ENCODE measurements at places on chromosomes 11 and 22.

DNA sequence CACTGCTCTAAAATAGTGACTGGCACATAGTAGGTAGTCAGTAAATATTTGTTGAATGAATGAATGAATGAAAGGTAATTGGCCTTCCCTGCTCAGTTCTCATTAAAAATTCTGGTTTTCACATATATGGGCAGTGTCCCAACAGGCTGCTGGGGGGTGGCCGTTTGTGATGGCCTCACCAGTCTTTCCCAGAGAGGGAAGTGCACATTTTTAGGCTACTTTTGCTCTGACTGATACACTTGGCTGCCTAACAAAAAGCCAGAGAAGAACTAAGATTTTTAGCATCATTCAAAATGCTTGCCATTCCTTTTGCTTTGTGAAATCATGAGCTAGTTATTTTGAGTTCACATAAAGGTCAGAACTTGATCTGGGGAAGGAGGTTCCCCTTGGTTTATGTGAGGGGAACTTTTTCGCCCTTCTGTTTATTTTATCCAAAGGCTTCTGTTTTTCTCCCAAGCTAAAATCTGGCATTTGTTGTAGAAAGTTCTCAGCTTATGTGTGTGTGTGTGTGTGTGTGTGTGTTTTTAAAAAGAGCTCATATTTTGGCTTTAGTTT, 83.1 kb downstream of the PTPRJ start:
- no peak for DNase-seq

DNA sequence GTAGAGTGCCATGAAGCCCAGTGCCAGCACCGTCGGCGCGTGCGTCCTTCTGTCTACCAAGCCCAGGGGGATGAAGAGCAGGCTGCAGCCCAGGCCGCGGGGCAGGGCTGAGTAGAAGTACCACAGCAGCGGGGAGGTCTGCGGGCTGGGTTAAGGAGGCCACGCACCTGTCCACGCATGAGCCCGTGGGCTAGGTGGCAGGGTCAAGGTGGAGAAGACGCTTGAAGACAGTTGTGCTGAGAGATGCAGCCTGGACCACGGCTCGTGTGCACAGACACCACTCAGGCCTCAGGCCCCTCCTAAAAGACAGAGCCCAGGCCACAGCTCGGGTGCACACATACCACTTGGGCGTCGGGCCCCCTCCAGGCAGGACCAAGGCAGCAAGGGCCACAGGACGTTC, 10.4 kb downstream of the ALG12 start:
- no peak for DNase-seq

GRCh38 chr11:62846177-62846576, 6.8 kb upstream of the WDR74 start:
- no peak for DNase-seq

- no peak for DNase-seq
Observed at GRCh38 chr22:42613872-42614301, 796 bp downstream of the POLDIP3 start.

DNA sequence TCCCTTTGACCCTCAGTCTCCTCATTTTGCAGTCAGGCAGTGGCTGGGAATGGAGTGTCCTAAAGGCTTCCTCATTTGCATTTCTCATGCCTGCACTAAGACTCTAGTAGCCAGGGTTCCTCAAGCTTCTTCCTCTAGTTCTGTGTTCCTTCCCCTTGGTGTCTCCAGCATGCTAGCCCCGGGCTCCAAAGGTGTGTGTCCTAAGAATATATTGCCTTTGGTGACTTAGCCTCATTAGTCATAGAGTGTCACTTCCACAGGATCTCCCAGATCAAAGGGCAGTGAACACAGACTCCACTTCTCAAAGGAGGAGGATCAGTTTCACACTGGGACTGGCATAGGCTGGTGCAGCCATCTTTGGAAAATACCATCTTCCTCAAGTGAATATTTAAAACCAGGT, 21.4 kb upstream of the ACER3 start:
- no peak for DNase-seq

Data from glutamatergic neuron (in vitro differentiated cells).